ENCODE measurements at places on chromosomes 7 and 10.

DNA sequence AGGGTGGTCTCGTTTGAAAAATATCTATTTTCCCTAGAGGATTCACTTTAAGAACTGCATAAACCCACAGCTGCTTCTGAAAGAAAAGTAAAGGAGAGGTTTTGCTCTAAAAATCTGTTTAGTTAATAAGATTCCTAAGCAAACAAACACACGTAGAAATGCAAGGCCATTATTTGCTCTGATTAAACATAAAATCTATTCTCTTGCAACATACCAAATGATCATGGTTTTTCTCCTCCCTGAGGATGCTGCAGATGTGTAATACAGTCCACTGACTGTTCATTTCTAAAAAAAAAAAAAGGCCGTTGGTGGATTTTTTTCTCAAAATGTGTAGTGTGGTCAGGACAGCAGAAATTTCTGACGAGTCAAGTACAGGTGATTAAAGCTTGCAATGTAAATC lies 98.6 kb downstream of the BUB3 start:
- no peak for DNase-seq

DNA sequence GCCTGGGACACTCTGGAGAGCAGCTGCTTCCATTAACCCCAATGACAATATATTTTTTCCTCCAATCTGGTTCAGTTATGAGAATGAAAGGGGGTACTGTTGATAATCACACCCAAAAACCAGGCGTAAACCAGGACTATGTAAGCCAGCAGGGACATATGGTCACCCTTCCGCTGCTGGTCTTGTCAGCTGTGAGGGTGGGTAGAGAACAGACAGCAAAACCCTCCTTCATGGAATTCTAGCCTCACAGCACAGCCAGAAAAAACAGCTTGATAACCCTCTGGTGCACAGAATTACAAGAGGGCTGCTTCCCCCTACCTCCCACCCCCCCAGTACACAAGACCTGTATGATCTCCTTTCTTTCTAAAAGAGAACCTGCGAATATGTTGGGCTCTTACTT lies 368.8 kb upstream of the ZMIZ1 start:
- DNase-seq = no peak

DNA sequence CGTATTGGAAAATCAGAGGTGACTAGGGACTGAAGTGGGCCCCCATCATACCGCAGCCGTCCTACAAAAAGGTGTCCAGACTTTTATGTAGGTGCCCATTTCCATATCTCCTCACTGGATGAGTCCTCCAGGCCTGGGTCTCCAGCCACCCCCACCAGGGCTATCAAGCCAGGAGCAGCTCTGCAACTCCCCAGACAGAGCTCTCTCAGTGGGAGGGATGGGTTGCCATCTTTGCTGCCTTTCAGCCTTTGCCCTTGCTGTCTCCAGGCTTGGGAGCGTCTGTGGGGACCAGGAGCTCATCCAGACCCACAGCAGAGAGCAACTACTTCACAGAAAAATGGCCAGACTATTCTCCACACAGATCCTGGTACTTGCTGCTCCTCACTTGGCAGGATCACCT lies 802.7 kb upstream of the IGFBP3 start:
- DNase-seq = no peak

- no peak for DNase-seq
These were observed 107.7 kb downstream of the SEPTIN7 start for GRCh38 chr7:35908331-35909216.

DNA sequence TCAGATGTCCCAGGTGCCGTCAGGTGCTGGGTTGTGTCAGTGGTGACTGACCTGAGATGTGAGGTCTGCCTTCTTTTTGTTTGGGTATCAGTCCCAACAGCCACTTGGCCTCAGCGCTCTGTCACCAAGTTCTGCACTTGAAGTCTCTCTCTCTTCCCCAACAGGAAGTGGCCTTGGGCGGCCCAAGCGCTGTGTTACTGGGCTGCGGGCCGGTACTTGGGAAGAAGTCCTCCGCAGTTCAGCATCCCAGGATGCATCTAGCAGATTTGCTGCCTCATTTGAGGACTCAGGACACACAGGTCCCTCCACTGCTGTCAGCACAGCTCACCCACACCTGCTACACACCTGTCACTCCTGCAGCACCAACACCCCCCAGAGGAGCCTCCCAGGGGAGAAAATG lies 40.1 kb downstream of the LYZL2 start:
- DNase-seq = no peak

DNA sequence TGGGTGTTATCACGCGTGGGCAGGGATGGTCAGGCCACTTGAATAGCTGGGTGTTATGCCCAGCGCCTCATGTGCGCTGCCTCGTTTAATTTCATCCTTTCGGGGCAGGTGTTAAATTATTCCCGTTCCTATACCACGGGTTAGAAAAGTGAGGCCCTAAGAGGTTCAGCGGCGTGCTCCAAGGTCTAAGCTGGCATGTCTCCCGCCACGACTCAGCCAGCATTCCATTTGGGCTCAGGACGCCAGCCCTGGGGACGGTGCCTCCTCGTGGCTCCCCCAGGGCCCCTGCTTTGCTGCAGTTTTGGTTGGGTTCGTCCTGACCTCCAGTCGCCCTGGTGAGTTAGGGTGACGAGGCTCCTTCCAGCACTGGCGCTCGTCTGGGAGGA lies 124.5 kb downstream of the TRRAP start:
- DNase-seq = no peak
